ENCODE measurements at places on chromosomes 1 and 21. TPM values are rescaled to one million over a fixed set of nuclear protein-coding genes. Genes with fewer than 3 reads are reported as not detected.

DNA sequence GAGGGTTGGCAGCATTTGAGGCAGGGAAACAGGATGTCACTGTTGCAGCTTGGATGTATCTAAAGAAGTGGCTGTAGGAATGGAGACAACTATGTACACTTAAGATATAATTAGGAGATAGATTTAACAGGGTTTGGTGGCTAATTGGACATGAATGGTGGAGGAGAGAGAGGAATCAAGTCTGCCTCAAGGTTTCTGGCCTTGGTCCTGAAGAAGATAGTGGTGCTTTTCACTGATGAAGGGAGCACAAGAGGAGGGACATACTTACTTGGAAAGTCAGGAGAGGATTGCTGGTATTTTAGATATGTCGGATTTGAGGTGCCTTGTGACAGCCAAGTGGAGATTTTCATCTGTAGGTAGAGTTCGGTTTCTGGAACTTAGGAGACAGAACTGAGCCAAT lies 123.9 kb downstream of the ST6GALNAC3 start:
- no peak for DNase-seq

- DNase-seq, result no peak
Measured at GRCh38 chr1:61269602-61270001, 187.2 kb downstream of the NFIA start.

GRCh38 chr1:14650951-14651350 lies 52.5 kb downstream of the KAZN start:
- DNase-seq, result no peak

GRCh38 chr1:207933205-207933800 lies 22.4 kb upstream of the CD34 start:
- no peak for DNase-seq

DNA sequence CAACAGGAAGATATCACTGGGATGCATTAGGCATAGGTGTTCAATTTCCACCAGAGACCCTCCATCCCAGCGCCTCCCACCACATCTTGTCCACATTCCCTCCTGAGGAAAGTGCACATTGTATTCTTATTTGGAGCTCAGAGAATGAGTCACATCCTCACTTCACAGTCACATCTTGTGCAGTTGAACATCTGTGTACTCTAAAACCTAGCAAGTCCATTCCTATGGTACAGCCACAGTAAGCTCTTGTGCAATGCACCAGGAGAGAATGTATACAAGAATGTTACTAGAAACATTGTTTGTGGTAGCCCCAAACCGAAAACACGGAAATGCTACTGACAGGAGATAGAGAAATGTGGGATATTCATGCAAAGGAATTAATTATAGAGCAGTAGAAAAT lies 1.6 kb upstream of the KDF1 start:
- no peak for DNase-seq

- DNase-seq, result no peak
Measured at GRCh38 chr21:44366586-44367211, 13.3 kb downstream of the TRPM2 start.

- no peak for DNase-seq
Measured at GRCh38 chr1:154768456-154769125, 101.5 kb downstream of the KCNN3 start.

DNA sequence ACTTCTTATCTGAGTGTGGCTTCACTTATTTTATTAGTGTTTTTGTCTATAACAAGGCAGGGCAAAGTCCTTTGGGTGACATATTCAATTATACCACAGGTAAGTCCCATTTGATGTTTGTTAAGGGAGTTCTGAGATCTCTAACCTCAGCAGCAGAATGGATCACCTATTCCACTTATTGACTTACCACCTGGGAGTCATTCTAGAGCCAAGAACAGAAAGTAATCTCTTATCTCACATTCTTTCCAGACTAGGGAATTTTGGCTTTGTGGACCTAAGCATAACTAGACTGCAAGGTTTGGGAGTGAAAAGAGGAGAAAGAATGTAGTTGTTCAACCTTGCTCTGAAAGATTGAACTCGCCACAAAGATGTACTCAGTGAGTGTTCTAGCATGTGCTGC lies 13.2 kb downstream of the FNDC7 start:
- DNase-seq, result no peak

GRCh38 chr1:113855630-113856400 lies 15.7 kb downstream of the PTPN22 start:
- no peak for DNase-seq

DNA sequence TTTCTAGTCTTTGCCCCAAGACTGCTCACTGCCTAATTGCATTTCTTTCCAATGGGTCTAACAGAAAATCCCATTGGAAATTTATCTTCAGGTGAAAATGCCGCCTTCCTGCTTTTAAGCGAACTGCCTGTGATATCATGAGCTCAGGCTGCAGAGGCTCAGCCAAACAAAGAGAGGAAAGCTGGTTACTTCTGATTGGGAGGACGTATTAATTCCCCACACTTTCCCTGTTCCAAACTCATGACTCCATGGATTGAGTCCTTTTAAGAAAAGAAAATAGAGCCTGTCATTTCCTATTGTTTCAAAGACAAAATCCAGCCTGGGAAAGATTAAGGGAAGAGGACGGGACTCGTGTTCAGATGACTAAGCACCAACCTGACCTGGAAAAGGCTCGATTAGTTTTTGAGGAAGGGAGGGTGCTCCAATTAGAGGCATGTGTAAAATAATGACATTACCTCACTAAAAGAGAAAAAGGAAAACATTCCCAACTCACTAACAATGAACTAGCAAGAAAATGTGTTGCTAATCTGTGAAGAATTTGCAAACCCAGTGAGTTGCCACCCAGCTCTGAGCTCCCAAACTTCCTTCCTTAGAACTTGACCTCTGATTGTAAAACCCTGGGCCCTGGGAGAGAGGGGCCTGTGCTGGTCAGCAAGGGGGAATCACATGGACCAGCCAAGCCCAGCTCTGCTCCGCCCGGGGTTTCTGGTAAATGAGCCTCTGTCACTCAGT lies 61.2 kb downstream of the TCP10L start:
- DNase-seq, result no peak

DNA sequence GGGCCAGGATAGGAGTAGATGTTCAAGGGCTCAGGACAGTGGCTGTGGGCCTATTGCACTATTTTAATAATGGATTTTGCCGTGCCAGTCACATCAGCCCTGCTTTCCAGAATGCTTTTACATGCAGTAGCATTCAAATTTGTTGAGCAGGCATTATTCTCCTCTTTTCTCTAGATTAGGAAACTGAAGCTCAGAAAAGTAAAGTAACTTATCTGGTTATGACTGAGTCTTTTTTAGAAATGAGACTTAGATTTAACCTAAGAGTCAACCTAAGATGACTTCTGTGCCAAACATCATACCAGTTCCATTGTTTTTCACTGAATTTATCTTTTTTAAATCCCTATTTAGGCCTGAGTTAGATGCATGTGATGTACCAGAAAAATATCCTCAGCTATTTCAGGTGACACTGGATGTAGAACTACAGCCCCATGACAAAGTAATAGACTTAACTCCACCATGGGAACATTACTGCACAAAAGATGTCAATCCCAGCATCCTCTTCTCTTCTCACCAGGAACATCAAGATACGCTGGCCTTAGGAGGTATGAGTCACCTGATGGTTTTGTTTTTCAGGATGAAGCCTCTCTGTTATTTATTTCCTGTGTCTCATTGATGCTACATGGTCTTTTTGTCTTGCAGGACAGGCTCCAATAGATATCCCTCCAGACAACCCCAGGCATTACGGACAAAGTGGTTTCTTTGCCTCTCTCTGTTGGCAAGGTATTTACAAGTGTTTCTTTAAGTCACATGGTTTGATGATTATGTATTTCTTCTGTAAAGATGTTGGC lies 31.4 kb upstream of the LEPR start:
- no peak for DNase-seq

DNA sequence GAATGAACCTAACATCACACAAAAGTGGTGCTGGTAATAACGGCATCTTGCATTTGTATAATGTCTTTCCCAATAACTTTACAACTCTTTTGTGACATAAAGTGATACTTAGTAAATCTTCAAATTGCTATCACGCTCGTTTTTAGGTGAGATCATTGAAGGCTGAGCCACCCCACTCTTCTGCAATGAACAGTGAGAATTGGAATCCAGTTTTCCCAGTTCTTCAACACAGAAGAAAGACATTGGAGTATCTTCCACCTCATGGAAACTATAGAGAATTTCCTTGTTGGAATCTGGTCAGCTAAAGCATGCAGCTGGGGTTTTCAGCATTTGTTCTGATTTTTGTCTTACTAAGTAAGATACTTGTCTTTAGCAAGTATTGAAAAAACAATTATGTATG lies 59.9 kb upstream of the NRIP1 start:
- DNase-seq, result no peak

DNA sequence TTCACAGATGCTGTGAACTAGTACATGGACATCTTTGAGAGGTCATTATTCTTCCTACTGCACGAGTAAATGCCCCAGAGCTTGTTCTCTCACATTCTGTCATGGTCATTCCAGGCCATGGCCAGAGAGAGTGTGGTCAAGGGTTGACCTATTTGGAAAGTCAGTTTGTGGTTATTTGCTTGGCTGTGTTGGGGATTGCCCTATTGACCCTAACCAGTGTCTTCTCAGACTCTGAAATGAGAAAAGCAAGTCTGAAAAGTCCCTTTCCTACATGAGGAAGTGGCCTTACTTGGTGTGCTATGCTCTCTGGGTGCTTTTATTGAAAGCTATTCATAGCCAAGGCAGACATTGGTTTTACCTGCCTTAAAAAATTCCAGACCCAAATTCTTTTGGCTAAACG lies 26.6 kb downstream of the CLIC6 start:
- DNase-seq, result no peak

DNA sequence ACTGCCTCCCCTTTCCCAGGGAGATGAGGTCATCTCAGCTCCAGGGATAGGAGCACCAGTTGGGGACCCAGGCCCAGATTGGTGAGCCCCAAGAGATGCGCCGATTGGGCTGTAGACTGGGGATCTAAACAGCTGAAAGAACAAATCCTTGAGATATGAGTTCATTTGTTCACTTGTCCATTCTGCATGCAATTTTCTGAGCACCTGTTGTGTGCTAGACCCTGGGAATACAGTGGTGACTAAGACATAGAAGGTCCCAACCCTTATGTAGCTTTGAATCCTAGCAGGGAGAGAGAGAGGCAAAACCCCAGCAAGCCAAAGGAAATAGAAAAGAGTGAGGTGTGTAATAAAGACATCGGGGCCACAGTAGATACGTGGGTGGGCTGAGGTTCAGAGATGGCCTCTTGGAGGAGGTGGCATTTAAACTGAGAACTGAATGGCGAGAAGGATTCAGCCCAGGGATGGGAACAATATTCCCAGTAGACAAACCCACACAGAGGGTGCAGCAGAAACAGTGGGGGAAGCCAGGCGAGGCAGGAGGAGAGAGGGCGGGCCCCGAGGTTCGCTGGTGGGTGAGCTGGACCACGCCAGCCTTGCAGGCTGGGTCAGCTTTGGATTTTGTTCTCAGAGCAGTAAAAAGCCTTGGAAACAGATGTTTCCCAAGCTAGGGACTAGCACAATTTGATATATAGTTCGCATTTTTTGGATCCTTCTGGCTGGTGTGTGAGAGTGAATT lies 105.6 kb upstream of the ACTL8 start:
- DNase-seq, result no peak

DNA sequence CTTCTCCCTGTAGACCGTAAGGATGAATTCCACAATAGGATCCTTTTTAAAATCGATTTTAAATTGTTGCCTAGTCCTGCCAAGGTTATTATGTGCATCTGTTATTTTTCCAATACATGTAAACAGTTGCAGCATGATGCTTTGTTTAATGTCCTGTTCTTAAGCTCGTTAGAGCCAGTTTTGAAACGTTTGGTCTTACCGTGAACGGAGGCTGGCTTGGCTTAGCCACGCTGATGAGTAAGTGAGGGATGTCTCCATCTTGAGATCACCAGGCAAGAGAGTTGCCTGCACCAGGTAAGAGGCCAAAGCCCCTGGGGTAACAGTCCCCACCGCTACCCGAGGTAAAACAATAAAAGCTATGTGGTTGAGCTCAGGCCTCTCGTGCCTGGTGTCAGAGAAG lies 17.3 kb downstream of the CSTB start:
- DNase-seq, result no peak

DNA sequence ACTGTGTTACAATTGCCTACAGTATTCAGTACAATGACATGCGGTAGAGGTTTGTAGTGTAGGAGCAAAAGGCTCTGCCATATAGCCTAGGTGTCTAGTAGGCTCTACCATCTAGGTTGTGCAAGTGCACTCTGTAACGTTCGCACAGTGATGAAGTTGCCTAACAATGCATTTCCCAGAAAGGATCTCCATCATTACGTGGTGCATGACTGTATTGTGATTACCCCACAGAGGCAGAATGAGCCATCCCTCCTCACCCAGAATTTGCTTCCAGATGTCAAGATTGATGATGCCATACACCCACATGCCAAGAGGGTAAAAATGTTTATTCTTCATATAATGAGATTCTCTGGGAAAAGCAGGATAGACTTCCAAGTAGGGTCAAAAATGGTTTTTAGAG lies 199.3 kb upstream of the CTTNBP2NL start:
- no peak for DNase-seq

GRCh38 chr1:180282401-180283044 lies 52.5 kb downstream of the LHX4 start:
- no peak for DNase-seq

The MYOM3 gene
- 0.11 TPM for total RNA-seq

The CDC7 gene
- 16.6 TPM for total RNA-seq

The PIGP gene
- total RNA-seq, result 13.7 TPM

The CRYAA gene
- not detected for total RNA-seq

The SIM2 gene
- total RNA-seq, result not detected

The KCNH1 gene
- total RNA-seq, result 0.34 TPM

Data from mesothelial cell of epicardium (in vitro differentiated cells).